ENCODE measurements at places on chromosomes 1 and 21.

- DNase-seq, result no peak
Measured at GRCh38 chr1:42201986-42202385, 37.4 kb upstream of the GUCA2A start.

GRCh38 chr1:17539477-17540254 is at the start of gene ARHGEF10L:
Gene ARHGEF10L (plus strand): TSS chr1:17539698. CDS start chr1:17580596, 40,898 bp downstream.
- DNase-seq, result no peak

GRCh38 chr1:114505148-114505561 is 5.8 kb downstream of the TRIM33 start:
- no peak for DNase-seq

DNA sequence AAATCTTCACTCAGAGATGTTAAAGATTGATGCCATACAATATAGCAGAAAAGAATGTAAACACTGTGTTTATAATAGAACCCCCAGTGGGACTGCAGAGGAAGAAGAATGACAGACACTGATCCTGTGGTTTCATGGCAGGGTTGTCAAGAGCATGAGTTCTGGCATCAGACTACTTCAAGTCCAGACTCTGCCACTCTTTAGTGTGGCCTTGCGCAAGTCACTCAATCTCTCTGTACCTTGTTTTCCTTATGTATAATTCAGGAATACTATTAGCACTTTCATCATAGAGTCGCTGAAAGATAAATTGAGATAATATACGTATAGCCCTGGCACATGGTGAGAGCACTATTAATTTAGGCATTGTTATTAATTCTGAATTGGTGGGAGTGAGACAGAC is 38.5 kb upstream of the BCL9 start:
- DNase-seq, result no peak

Data from mesenteric fat pad (tissue), 1 donor.